ENCODE measurements at places on chromosomes 13 and 19.

- DNase-seq, result no peak
Measured at GRCh38 chr13:99289271-99289670, 17.9 kb downstream of the GPR183 start.

- DNase-seq, result no peak
Measured at GRCh38 chr13:95438297-95438696, 114.2 kb upstream of the CLDN10 start.

DNA sequence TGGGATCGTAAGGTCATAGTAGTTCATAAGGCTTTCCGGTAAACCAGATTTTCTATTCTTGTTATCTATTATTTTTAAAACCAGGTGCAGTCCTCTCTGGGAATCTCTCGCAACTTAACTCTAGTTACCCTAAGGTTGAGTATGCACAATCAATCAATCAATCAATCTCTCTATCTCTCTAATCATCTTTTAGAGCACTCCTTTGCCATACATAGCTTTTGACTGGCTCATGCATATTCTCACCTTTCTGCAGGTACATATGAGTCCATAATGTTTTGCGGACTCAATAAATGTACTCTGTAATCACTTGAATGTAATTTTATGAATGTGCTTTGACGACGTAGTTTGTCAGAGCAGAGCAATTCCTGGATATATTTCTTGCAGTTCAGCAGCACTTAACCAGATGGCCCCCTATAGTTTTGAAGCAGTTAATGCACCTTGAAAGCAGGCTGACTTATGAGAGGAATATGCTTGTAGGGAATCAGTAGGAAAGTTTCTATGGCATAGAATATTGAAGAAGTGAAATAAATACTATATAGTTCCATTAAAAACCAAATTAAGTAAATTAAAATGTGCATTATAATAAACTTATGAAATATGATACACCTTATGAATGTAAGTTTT, 524.7 kb downstream of the GPC5 start:
- no peak for DNase-seq

DNA sequence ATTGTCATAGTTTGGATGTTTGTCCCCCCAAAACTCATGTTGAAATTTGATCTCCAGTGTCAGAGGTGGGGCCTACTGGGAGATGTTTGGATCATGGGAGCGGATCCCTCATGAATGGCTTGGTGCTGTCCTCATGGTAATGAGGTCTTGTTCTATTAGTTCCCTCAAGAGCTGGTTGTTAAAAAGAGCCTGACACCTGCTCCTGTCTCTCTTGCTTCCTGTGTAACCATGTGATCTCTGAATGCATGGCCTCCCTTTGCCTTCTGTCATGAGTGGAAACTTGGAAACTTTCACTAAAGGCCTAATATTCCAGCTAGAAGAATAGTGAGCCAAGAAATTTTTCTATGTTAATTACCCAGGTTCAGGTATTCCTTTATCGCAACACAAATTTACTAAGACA, 311.4 kb upstream of the ATXN8OS start:
- no peak for DNase-seq

DNA sequence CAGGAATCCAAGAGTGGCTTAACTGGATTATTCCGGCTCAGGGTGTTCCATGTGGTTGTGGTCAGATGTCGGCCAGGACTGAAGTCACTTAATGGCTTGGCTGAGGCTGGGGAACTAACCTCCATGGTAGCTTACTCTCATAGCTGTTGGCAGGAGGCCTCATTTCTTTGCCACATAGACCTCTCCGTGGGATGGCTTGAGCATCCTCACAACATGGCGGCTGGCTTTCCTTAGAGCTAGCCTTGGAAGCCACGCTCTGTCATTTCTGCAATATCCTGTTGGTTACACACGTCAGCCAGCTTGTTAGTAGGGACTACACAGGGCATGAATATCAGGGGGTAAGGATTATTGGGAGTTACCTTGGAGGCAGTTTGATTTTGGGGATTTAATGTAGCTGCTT, 5.1 kb downstream of the CRX start:
- no peak for DNase-seq

- DNase-seq, result peak; percentile 6
Measured at GRCh38 chr19:42563352-42564210, 31.1 kb downstream of the CEACAM8 start.

GRCh38 chr13:30009411-30009810, 159.0 kb upstream of the UBL3 start:
- DNase-seq, result no peak

DNA sequence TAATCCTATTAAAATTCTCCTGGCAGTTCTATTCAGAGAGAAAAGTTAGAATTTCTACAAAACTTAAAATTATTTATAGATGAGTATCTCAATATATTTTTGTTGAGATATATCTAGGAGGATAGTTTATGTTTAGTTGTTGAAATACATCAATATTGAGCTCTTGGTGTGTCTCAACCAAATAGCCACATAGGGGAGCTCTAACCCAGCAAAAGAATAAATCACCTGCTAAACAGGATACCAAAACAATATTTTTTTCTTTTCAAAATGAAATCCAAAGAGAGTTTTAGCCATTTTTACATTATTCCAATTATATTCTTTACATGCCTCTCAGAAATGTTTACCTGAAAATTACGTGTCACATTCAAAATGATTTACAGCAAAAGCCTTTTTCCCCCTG, 954.7 kb downstream of the SLITRK6 start:
- no peak for DNase-seq

GRCh38 chr19:18170714-18171255, 2.8 kb upstream of the IFI30 start:
- DNase-seq, result no peak

GRCh38 chr13:113667771-113668490, 912 bp downstream of the GRK1 start:
- DNase-seq, result no peak

- DNase-seq, result no peak
Measured at GRCh38 chr13:31890946-31891345, 140.6 kb upstream of the FRY start.

DNA sequence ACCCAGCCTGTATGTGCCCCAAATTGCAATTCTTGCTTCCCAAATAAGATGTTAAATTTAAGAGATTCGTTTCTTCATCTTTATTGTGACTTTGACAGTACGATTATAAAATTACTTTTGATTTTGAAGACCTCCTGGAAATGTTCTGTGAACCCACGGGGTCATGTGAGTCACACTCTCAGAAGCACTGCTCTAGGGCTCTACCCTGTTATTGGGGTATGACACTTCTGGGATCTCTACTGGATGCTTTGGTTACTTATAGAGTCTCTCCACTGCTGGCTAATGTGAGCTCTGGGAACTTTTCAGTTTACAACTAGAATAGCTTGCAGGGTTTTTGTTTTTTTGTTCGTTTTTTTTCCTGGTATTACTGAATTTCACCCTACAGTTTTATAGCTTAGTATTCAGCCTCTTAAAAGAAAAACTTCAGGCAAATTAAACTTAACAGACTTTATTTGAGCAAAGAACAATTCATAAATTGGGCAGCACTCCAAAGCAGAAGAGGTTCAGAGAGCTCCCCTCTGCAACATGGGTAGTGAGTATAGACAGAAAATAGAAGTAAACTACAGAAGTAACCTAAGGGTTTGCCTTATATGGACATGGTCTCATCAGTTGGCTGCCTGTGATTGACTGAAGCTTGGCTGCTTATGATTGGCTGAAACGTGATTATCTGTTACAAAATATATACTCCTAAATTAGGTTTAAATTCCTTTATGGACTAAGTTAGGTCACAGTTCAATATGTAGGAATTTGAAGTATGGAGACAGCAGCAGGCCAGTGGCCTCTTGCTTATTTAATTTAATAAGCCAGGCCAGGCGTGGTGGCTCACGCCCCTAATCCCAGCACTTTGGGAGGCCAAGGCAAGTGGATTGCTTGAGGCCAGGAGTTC, 28.5 kb upstream of the PSPC1 start:
- DNase-seq, result no peak

DNA sequence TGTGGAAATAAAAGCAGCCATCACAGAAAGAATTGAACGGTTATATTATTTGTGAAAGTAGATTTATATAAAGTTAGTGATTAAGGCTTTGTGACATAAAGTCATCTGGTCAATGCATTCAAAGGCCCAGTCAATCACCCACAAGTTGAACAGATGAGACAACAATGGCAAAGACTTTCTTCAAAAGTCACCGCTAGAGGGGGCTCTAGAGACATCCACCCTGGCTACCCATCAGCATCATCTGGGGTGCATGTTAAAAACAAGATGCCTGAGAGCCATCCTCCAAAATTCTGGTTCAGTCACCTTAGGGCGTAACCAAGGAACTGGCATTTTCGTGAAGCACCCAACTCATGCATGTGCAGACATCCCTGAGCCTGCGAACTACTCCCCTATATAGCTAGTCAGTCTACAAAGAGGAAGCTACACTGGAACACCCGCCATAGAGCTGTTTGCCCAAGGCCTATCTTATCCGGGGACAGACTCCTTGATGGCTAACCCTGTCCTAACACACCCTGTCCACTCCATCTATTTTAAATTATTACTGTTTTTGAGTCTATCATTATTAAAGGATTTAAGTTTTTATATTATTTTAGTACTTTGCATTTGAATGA, 970.5 kb downstream of the UQCRFS1 start:
- DNase-seq, result no peak

DNA sequence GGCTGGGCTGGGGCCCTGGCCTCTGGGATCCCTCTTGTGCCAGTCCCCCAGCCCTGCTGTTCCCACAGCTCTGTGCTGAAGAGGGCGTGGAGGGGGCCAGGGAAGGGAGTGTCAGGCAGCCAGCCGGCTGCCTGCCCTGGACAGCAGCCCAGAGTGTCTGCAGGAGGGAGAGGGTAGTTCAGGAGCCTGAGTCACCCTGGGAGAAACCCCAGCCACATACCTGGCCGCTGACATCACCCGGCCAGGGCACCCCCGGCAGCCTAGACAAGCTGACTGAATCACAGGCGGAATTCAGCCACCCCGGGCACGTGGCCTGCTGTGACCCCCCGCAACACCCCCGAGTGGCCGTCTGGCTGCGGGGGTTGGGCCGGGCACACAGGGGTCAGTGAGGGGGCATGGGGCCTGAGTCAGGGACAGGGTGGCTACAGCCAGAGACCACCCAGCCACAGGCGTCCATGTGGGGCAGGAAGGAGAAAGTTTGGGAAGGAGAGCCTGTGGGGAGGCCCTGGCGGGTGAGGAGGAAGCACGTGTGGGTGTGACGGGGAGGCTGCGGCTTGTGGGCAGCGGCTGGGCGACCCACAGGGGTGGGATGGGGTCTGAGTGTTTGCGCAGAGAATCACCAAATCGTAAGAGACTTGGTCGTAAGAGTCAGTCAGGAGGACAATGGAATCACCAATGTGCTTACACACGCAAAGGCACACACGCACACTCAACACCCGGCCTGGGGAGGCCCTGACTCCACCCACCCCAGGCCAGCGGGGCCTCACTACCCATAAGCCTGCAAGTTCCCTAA, 11.9 kb upstream of the FOSB start:
- DNase-seq, result peak; percentile 58

DNA sequence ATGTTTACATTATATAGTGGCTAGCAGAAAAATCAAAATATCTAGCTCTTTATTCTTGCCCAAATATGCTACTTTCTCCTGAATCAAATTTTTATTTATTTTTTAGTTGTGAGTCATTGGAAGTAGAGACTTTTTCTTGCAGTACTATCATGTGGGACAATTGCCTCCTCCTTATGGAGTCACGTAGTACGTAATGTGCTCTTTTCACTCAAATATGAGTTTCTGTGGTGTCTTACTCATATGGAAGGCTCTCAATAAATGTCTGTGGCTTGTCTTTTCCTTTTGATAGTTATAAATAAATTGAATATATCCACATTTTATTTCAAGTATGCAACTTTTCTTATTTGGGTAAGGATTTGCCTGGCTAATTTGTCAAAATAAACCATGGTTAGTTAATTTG, 1411.0 kb upstream of the SLC10A2 start:
- DNase-seq, result no peak

GRCh38 chr13:37457612-37458011, 141.0 kb downstream of the POSTN start:
- no peak for DNase-seq

GRCh38 chr13:44133626-44134025, 240.0 kb upstream of the SERP2 start:
- no peak for DNase-seq

DNA sequence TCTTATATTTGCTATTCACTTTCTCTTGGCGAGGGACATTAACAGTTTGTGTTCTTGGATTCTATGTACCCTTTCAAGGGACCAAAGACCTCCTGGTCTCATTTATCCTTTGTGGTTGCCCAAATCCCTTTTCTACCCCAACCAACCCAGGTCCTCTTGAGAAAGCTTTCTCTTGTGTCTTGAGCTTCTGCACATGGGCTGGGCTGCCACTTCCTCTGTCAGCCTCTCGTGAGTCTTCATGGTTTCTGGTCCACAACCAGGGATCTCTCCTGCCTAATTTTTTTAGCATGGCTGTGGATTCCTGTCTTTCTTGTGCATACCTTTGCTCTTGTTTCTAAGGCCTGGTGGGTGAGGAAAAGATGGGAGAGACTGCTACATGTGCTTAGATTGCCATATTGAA, 14.9 kb downstream of the TIMM13 start:
- no peak for DNase-seq

DNA sequence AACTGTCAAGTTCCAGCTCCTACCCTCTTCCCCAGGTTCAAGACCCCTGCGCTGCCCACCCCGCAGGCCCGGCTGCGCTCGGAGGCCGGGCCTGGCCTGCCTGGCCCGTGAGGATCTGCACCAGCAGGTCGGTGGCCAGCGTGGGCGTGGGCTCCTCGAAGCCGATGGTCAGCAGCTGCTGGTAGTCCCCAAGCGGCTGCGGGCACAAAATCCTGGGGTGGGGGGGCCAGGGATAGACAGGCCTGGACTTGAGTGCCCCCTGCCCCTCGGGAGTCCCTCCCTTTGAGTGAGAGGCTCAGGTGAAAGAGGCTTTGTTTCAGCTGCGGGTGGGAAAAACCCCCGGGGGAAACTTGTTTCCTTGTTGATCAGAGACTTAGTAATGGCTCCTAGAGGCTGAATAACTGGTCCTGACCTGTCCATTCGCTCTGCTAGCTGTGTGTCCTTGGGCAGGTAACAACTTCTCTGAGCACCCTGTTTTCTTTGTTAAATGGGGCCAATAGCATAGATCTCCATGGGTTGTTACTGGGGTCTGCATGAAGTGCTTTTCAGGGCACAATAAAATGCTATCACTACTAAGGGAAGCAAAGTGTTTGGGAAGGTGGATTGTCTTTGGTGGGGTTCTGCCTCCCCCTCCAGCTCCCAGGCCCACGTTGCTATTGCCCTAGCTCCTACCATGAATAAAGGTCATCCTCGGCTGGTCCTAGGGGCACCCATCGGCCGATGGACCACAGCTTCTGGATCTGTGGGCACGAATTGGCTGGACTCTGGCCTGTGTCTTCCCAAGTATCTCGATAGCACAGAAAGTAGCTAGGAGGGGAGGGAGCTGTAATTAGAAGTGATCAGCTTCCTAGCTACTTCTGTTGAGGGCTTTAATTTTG, 3.5 kb downstream of the C19orf67 start:
- DNase-seq, result peak; percentile 38

- DNase-seq, result no peak
Measured at GRCh38 chr19:12481781-12482508, 2.7 kb downstream of the ZNF709 start.

GRCh38 chr13:111129465-111130115, 14.5 kb downstream of the ARHGEF7 start:
- DNase-seq, result no peak

- DNase-seq, result no peak
Measured at GRCh38 chr13:46605825-46606554, 53.0 kb downstream of the LRCH1 start.
